D341Med (cell line): ENCODE measurements at places on chromosomes 6 and 20.

- no peak for DNase-seq
Observed at GRCh38 chr6:46381579-46381978, 109.7 kb downstream of the RCAN2 start.

GRCh38 chr6:155126727-155127439, 131.8 kb downstream of the TIAM2 start:
- DNase-seq, result no peak

GRCh38 chr20:9442858-9443257, 71.5 kb upstream of the LAMP5 start:
- no peak for DNase-seq

DNA sequence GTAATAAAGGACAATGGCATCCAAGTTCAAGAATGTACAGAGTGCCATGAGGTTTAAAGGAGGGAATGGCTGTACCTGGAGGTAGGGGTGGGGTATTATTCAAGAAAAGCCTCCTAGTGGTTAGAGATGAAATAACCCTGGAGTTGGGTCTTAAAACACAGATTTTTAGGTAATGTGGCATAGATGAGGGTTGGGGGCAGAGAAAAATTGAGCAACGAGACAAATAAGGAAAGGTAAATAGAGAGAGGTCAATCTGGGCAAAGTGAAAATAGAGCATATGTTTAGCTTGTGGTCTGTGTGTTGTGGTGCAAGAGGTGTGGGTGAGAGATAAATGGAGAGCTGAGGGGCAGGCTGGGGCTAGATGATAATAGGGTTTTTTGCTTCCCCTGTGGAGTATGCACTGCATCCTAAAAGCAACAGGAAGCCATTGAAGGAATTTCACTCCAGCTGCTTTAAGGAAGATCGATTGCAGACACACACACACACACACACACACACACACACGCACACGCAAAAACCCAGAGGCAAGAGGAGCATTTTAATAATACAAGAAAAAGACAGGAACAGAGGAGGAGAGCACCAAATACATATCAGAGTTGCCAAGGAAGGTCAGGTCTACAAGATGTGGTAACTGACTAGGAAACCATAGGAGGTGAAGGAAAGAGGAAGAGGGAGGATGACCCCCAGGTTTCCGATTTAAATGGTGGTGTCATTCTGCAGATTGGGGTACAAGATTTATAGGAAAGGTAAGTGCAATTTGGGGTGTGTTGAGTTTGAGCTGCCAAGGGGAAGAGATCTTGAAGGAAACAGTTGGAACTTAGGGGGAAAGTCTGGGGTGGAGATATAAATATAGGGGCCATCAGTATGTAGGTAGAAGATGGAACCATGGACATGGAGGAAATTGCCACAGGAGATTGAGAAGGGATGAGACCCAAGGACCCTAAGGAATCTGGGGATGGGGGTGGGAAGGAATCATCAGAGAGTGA, 31.3 kb upstream of the ADGRF1 start:
- no peak for DNase-seq

GRCh38 chr6:98975421-98975820, 27.7 kb upstream of the FBXL4 start:
- no peak for DNase-seq

DNA sequence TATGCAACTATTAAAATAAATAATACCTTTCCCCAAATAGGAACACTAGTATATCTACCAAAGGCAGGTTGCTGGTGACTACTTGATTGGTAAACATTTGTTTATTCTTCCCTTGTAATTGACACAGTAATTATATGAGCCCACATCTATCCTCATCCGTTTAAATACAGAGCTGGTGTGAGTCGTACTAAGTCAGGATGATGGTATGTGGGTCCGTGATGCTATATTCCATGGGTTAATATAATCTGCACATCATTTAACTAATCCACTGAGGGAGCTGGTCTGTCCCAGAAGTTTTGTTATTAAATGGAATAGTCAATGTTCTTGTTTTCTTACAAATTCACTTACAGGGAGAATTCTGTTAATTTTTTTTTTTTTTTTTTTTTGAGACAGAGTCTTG, 164.0 kb upstream of the AGPAT4 start:
- no peak for DNase-seq

DNA sequence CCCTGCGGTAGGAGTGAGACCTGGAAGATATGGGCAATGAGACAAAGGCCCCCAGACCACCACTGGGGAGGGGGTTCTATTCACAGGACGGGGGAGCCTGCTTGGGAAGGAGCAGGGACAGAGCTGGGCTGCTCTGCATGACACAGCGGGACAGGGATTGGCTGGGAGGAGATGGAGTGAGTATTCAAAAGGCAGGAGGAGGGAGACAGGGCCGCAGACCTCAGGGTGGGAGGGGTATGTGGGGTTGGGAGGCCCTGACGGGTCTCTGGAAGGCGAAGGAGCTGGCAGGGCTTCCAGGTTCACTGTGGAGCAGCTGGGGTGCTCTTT, 60.8 kb upstream of the RPS6KA2 start:
- DNase-seq, result no peak
